Frontal cortex (tissue), 4 donors: ENCODE measurements at places on chromosomes 5 and 9. TPM values are rescaled to one million over a fixed set of nuclear protein-coding genes. Genes with fewer than 3 reads are reported as not detected.

GRCh38 chr5:61916621-61917620 lies 389.1 kb upstream of the KIF2A start:
- DNase-seq: no peak

GRCh38 chr9:3241290-3241689 lies 284.5 kb downstream of the RFX3 start:
- DNase-seq: no peak

- no peak for DNase-seq
Measured at GRCh38 chr5:155833287-155833686, 493.7 kb upstream of the SGCD start.

GRCh38 chr5:57478826-57479225 lies 3.8 kb downstream of the ACTBL2 start:
- DNase-seq: no peak

DNA sequence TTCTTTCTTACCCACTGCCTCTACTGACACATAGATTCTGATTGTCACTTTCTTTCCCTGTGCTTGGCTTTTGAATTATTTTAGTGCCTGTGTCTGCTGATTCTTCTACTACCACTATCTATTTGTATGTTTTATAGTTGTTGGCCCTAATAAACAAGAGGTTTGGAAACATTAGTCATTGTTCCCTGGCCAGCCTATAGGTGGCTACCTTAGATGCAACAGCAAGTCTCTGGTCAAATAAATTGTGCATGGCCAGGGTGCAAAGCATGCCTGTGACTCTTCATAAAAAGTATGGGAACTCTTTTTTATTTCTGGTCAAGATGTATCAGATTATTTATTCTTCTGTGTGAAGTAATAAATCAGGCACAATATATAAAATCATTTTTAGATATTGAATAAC lies 124.4 kb downstream of the PLK2 start:
- DNase-seq: no peak

- no peak for DNase-seq
Measured at GRCh38 chr9:95264954-95265615, 52.4 kb downstream of the FANCC start.

Gene DUSP1
- total RNA-seq: 32.2 TPM
